ENCODE measurements at places on chromosomes 2 and 18.

DNA sequence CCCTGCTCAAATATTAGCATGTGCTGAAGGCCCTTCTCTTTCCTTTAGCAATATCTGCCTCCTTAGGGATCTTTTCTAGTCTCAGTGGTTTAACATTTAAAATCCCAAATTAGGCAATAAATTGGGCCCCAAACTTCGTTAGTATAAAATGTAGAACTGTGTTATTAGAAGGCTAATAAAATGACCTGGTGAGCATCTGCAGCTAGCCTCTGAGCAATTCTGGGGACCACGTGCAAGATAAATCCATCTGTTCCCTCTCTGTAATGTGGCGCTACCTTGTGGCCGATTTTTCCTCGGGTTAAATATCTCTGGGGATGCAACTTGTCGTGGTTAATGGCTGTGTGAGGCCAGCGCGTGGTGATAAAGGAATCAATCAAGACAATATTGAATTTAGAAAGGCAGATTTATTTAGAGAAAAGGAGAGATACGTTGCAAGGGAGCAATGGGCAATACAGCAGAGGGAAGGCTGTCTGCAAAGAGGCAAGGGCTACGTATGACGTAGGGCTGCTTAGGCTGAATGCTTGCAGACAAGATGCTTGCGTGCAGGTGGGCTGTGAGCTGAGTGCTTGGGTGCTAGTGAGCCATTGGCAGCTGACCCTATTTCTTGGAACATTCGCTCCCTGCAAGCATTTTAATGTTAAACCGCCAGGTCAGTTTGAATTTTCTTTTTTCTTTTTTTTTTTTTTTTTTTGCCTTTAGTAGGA, 18.5 kb upstream of the IL36G start:
- no peak for DNase-seq

- DNase-seq: no peak
Observed at GRCh38 chr18:63320123-63320974, 780 bp upstream of the BCL2 start.

GRCh38 chr2:24620936-24621335, 129.9 kb downstream of the NCOA1 start:
- DNase-seq: no peak

- no peak for DNase-seq
Observed at GRCh38 chr18:63440881-63441280, 18.6 kb upstream of the VPS4B start.

- no peak for DNase-seq
Observed at GRCh38 chr2:11357428-11357972, 13.1 kb upstream of the ROCK2 start.

- no peak for DNase-seq
Observed at GRCh38 chr2:204726831-204727230, 181.6 kb downstream of the PARD3B start.

GRCh38 chr2:96267159-96267971, 1.3 kb downstream of the CIAO1 start:
- DNase-seq: no peak

DNA sequence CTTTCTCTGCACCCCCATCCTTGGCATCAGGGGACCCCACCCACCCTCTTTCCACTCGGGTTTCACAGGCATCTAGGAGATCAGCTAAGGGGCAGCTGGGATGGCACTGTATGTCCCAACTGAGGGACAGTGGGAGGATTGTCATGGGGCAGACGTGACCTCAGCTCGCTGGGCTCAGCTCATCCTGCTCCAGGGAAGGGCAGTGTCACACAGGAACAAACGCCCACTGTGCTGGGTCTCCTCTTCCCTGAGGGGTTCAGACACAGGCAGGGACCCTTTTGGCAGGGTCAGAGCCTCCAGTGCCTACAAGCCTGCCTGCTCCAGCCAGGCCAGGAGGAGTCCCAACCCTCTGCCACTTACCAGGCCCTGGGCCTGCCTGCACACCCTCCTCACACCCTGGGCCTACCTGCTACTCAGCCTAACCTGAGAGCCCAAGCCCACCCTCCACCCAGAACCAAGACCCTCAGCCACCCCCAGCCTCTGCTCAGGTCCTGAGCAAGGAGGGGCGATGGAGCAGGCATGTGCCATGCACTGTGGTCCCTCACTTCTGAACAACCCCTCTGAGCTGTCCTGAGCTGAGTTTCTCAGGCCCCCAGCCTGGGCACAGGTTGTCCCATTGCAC, 68.2 kb downstream of the HS1BP3 start:
- no peak for DNase-seq

DNA sequence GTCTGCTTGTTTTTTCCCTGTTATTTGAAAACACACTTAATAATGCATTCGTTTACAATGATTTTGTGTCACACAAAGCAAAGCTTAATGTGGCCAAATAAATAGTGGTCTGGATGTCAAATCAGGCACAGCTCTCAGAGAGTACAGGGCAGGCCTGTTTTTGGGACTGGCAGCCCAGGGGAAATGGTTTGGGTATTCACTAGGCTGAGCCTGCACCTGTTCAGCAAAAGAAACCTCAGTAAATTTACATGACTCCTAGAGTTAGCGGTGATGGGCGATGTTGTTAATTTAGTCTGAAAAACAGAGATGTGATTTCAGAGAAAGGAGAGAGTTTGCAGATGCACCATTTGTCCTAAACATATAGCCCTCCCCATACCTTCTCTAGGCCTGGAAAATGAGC, 197.1 kb downstream of the ALK start:
- no peak for DNase-seq
